ENCODE measurements at places on chromosomes 5 and 9.

DNA sequence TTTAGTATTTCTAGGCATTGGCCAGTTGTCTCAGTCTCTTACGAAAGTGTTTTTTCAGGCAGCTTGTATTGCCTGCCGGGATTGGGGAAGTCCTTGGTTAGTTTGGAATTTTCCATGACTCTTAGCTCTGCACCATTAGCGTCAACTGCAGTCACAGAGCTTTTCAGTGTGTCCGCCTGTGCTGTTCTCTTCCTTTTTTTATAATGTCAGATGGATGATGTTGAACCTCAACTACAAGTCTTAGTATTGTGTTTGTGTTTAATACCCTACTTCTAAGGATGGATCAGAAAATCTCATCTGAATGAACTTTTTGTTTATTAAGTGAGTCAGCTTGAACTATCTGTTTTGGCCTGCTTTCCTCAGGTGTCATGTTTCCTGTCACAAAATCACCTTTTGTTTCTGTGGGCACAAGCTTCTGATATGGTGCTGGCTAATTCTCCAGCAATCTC is 33.1 kb downstream of the ATP6V0E1 start:
- peak; percentile 49 for DNase-seq

DNA sequence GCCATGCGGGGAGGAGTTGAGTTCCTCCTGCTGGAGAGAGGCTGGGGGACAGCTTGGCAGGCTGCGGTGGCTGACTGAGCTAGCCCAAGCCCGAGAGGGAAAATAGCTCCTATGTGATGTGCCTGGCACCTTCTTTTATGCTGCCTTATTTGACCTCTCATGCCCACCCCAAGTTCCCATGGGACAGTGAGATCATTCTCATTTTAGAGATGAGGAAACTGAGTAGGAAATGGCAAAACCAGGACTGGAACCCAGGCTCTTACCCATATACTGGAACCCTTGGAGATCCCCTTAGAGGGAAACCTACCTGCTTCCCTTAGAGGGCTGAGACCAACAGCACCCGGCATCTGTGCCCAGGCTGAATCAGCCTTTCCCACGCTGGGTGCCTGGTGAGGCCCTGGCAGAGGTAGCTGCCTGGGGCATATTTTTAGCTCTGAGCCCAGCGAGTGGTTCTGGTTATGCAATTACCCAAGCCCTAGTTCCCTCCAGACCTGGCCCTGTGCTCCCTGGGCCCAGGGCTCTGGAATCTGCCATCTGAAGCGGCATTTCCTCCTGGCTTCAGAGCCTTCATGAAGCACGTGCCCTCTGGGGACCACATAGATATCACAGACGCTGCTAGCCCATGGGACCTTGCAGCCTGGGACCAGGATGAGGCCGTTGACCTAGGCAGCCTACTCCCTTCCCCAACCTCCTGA is 23.6 kb downstream of the COL27A1 start:
- DNase-seq, result no peak

- DNase-seq, result no peak
Observed at GRCh38 chr9:137027369-137028262, at the start of gene ABCA2. Gene ABCA2, minus strand, starts transcription at chr9:137028237. Its CDS starts 97 bp downstream, at chr9:137028140.

DNA sequence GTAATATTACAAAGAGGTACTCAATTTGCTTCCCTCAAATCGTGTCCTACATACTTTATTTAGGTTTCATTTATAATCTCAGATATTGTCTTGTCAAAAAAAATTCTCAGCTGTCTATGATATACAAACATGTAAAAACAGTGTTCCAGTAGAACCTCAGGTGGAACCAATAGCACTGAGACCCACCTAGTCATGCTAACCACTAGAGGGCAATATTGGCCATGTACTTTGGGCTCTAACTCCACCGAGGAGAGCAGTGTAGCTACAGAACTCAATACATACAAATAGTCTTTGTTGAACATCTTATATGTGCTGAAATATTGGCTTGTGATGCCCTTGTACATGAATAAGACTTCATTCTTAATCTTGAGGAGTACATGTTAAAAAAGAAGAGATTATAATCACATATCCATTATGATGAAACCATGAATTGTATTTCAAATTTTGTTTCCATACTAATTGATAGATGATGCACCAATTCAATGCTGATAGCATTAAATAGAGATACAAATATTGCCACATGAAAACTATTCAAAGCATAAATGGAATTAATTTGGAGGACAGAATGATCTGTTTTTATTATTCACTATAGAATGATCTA is 71.2 kb upstream of the CNTLN start:
- DNase-seq, result peak; percentile 26

GRCh38 chr5:68500813-68501212 is 285.3 kb downstream of the PIK3R1 start:
- DNase-seq, result no peak

DNA sequence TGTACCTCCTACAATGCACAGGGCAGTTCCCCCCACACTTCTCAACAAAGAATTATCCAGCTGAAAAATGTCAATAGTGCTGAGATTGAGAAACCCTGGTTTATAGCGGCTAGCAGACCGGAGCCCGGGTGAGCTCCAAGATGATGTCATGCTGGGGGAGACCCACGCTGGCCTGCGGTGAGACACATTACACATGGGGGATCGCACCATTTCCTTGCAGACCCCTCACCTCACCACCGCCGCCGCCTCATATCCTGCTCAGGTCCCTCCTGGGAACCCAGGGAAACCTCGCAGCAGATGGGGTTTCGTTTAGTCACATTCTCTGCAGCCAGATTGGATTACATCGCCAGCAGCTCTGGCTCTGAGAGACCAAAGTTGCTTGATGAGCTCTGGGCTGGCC is 14.7 kb upstream of the TNC start:
- DNase-seq, result no peak

DNA sequence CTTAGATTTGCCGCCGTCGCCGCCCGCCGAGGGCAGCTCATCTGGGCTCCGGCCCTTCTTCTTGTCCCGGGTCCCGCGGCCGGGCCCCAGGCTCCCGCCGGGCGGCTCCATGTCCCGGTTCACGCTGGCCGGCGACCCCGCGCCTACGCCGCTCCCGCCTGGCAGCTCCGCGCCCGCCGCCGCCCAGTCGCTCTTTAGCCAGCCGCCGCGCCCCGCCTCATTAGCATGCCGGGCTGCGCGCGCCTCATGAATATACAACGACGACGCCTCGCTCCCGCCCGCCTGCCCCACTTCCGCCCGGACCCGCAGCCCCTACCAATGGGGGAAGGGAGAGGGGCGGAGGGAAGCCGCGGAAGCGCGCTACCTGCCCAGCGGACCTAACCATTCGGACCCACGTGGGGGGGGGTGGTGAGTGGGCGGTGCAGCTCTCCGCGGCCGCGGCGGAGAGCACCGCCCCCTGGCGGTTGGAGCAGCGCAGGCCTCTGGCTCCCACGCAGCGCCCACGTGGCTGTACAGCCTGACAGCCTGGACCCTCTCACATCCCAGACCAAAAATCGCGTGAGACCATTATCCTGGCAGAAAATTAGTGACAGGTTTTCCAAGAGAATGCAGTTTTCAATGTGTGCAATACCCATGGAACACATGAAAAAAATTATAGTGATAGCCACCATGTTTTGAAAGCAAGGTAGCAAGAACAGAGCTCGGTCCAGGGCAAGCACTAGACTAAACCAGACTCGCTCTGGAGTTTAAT is at the start of gene DIAPH1:
DIAPH1 (minus strand) TSS at position 197 of the 751 bp plus-strand sequence; CDS start at position 111, 86 bp downstream.
- DNase-seq, result peak; percentile 92

Data from urothelium cell line (cell line).